A549 treated with CpdA at 1 μM for 4 hours (cell line): ENCODE measurements at places on chromosomes 2 and 18. TPM values are rescaled to one million over a fixed set of nuclear protein-coding genes. Genes with fewer than 3 reads are reported as not detected.

CIB4 gene
- 0.35 TPM in 1 of 5 replicates, not detected in the others for total RNA-seq

RAMP1 gene
- total RNA-seq = 0.09 TPM in 1 of 5 replicates, not detected in the others

PRSS56 gene
- 0.08 to 0.20 TPM (median 0.14 TPM) in 4 of 5 replicates, not detected in the other for total RNA-seq

TCF23 gene
- total RNA-seq = not detected in 5 replicates

REG3A gene
- total RNA-seq = not detected in 5 replicates

ERFE gene
- total RNA-seq = 6.3 to 8.2 TPM (median 6.9 TPM) in 5 replicates

SLC9A2 gene
- 3.0 to 3.9 TPM (median 3.3 TPM) in 5 replicates for total RNA-seq

TBR1 gene
- 0.03 TPM in 1 of 5 replicates, not detected in the others for total RNA-seq

IL1F10 gene
- not detected in 5 replicates for total RNA-seq

POTEE gene
- total RNA-seq = 0.03 to 0.08 TPM (median 0.06 TPM) in 4 of 5 replicates, not detected in the other

LDLRAD4 gene
- total RNA-seq = 1.6 to 2.7 TPM (median 1.7 TPM) in 5 replicates

NT5C1B gene
- total RNA-seq = not detected in 5 replicates

CREG2 gene
- total RNA-seq = 5.9 to 9.7 TPM (median 7.8 TPM) in 5 replicates

CACNB4 gene
- total RNA-seq = 0.09 to 0.33 TPM (median 0.16 TPM) in 4 of 5 replicates, not detected in the other

SETBP1 gene
- 0.58 to 0.76 TPM (median 0.65 TPM) in 5 replicates for total RNA-seq

CNRIP1 gene
- 1.8 to 3.1 TPM (median 2.3 TPM) in 5 replicates for total RNA-seq

WDR12 gene
- total RNA-seq = 63.2 to 85.8 TPM (median 74.2 TPM) in 5 replicates

MROH2A gene
- 0.10 to 0.19 TPM (median 0.13 TPM) in 3 of 5 replicates, not detected in the others for total RNA-seq

STPG4 gene
- 0.12 TPM in 1 of 5 replicates, not detected in the others for total RNA-seq

SERPINB10 gene
- total RNA-seq = not detected in 5 replicates

C1QL2 gene
- 0.09 to 0.18 TPM (median 0.11 TPM) in 4 of 5 replicates, not detected in the other for total RNA-seq

LYPD6 gene
- total RNA-seq = 0.05 to 0.16 TPM (median 0.07 TPM) in 3 of 5 replicates, not detected in the others

SLC19A3 gene
- 2.5 to 3.6 TPM (median 2.8 TPM) in 5 replicates for total RNA-seq

KCNK3 gene
- 0.84 to 1.5 TPM (median 1.2 TPM) in 5 replicates for total RNA-seq

DNAH6 gene
- total RNA-seq = 0.02 to 0.05 TPM (median 0.04 TPM) in 4 of 5 replicates, not detected in the other

LONRF2 gene
- 3.0 to 4.1 TPM (median 3.8 TPM) in 5 replicates for total RNA-seq

DOK6 gene
- total RNA-seq = not detected in 5 replicates

HOXD3 gene
- total RNA-seq = 0.15 to 0.35 TPM (median 0.27 TPM) in 4 of 5 replicates, not detected in the other

ADRA2B gene
- total RNA-seq = 0.03 to 0.09 TPM (median 0.08 TPM) in 5 replicates

CNGA3 gene
- not detected in 5 replicates for total RNA-seq

COL5A2 gene
- total RNA-seq = 49.4 to 93.9 TPM (median 80.3 TPM) in 5 replicates

MARCHF4 gene
- 53.4 to 70.8 TPM (median 57.2 TPM) in 5 replicates for total RNA-seq

TMEM169 gene
- 0.34 to 0.80 TPM (median 0.52 TPM) in 5 replicates for total RNA-seq

CD8B gene
- total RNA-seq = not detected in 5 replicates

HNRNPA3 gene
- total RNA-seq = 344 to 420 TPM (median 388 TPM) in 5 replicates

RNF138 gene
- total RNA-seq = 12.0 to 16.3 TPM (median 13.9 TPM) in 5 replicates

SP5 gene
- total RNA-seq = 0.03 TPM in 1 of 5 replicates, not detected in the others

NETO1 gene
- not detected in 5 replicates for total RNA-seq

CYTIP gene
- total RNA-seq = not detected in 5 replicates

RPE gene
- total RNA-seq = 61.7 to 75.1 TPM (median 67.4 TPM) in 5 replicates

NEU4 gene
- total RNA-seq = 0.14 to 0.45 TPM (median 0.31 TPM) in 5 replicates

NR4A2 gene
- total RNA-seq = 2.3 to 4.5 TPM (median 3.8 TPM) in 5 replicates

PROKR1 gene
- total RNA-seq = 0.03 TPM in 1 of 5 replicates, not detected in the others

KCNIP3 gene
- 1.0 to 1.9 TPM (median 1.7 TPM) in 5 replicates for total RNA-seq

CCDC121 gene
- 3.1 to 3.7 TPM (median 3.5 TPM) in 5 replicates for total RNA-seq

SPAG16 gene
- 11.4 to 16.5 TPM (median 11.9 TPM) in 5 replicates for total RNA-seq
